ENCODE measurements at places on chromosomes 7 and 10.

DNA sequence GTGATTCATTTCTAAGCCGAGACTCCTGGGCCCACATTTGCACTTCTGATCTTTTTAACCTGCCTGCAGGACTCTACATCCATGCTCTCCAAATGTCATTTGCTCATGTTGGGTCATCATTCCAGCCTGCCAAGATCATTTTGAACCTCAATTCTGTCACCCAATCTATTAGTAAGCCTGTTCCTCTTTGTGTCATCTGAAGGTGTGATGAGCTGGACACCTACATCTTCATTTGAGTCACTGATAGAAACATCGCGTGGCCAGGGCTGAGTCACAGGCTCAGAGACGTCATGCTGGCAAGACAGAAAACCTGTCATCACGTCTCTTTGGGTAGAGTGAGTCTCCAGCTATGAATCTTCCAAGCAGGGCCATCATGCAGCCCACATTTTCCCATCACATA, 65.3 kb upstream of the SLF2 start:
- DNase-seq, result no peak

DNA sequence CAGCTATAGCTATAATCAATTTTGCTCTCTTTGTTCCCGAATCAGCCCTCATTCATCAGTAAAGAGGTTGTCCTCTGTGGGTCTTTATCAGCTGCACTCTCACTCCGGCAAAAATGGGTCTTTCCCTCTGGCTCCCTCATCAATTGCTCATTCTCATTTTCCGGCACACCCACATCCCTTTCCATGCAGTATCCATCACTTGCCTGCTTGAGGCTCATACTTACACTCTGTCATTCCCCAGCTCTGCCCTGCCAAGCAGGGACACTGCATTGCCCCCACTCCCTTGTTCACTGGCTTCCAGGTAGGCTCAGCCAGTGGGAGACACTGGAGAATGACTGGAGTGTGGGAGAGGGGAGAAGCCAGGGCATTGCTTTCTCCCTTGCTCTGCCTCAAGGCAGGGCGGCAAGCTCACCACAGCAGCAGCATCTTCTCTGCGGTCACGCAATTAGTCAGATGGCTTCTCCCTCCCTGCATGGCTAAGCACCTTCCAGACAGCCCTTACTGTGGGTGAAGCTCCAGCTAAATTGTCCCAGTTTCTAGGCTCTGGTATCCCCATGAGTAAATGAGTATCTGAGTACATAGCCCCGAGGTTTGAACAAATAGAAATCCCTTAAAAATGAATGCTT, 470.7 kb upstream of the LRRN3 start:
- DNase-seq, result no peak

GRCh38 chr7:16356301-16356958, 64.9 kb downstream of the CRPPA start:
- no peak for DNase-seq

GRCh38 chr10:9275861-9276260, 1221.4 kb downstream of the GATA3 start:
- DNase-seq, result no peak

DNA sequence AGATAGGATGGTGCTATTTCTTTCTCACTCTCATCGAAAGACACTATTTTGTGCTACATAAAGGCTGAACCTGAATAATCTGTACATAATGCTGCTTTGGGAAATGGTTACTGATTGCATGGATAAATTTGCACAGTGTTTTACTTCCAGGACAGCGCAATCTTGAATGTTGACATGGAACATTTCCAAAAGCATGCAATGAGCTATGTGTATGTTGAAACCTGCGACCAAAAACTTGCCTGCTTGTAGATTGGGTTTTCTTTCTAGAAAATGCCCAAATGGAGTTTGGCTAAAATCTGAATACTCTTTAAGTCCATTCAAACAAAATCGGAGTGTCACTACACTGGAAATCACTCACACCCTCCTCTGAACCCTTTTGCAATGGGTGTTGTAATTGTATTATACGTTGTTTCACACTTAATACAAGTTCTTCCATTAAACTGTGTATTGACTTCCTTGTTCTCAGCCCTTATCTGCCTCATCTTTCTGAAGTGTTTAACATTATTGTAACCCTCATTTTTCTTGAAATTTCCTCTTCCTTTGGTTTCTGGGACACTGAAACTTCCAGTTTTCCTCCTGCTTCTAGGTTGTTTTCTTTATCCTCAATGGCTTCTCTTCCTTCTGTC, 73.7 kb upstream of the CAPZA2 start:
- DNase-seq, result no peak

- no peak for DNase-seq
Measured at GRCh38 chr10:129710510-129710847, 243.4 kb downstream of the MGMT start.

GRCh38 chr7:135341049-135341448, 107.4 kb downstream of the STRA8 start:
- DNase-seq, result no peak

- DNase-seq, result no peak
Measured at GRCh38 chr7:116652793-116653192, 19.2 kb upstream of the MET start.

DNA sequence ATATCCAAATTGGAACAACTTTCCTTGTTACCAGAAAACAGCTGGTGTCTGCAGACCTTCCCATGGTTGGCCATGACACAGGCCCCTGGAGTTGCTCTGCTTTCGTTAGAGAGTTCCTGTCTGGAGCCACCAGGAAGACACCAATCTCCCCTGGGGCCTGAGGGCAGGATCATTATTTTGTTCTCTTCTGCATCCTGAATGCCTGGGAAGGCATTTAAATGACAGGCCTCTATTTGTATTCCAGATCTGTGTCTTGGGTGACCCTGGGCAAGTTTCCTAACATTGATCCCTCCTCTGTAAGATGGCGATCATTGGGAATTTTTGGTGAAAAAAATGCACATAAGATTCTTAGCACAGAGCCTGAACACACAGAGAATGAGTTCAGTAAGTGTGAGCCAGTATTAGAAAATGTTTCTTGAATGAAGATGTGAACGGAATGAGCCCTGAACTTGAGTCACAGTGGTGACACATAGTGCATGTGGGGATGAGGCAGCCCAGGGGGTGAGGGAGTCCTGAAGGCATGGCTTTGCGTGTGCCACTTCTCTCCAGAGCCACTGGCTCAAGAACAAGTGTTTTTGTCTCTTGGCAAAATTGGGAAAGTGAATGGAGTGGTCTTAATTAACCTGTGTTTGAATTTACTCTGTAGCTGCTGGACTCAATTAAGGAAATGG, 28.4 kb downstream of the BMPER start:
- no peak for DNase-seq

GRCh38 chr10:125823663-125824251, 411 bp downstream of the BCCIP start:
- DNase-seq, result peak; percentile 20

DNA sequence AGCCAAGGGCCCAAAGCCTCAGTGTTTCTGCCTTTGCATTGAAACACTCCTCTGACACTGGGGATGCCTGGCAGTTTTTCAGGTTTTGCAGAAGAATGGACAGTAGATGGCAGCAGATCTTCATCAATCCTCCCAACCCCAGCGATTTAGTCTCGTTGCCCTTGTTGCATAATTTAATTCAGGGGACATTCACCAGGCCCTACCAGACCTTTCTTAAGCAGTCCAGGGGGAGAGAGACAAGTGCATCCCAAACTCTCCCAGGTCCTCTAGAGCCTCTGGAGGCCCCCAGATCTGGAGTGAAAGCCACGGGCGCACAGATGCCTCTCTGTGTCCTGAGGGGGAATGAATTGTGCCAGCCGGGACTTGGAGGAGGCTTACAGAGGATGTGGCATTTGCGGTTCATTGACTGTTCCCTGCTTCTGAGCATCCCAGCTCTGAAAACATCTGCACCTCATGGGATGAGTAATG, 29.6 kb downstream of the MINDY4 start:
- DNase-seq, result peak; percentile 35

DNA sequence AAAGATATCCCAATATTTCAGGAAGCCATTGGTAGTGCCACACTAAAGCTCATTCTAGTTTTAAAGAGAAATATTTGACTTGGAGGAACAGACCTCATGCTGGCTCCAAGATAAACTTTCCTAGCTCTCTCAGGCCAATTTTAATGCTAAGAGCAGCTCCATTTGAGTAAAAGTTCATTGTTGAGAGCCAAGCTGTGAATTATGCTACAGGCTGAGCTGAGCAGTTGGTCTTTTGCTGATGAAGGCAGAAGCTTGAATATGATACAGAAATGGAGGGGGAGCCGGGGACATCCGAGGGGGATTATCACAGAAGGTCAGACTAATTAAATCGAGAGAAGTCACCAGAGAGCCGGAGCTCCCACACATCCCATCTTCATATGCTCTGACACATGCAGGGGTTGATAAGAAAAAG, 175.7 kb upstream of the AUTS2 start:
- DNase-seq, result no peak

- DNase-seq, result no peak
Measured at GRCh38 chr7:42217548-42217947, 19.5 kb downstream of the GLI3 start.

- no peak for DNase-seq
Measured at GRCh38 chr10:120095875-120096274, 203.3 kb downstream of the SEC23IP start.

GRCh38 chr10:132396494-132397035, 435 bp upstream of the PWWP2B start:
- no peak for DNase-seq

DNA sequence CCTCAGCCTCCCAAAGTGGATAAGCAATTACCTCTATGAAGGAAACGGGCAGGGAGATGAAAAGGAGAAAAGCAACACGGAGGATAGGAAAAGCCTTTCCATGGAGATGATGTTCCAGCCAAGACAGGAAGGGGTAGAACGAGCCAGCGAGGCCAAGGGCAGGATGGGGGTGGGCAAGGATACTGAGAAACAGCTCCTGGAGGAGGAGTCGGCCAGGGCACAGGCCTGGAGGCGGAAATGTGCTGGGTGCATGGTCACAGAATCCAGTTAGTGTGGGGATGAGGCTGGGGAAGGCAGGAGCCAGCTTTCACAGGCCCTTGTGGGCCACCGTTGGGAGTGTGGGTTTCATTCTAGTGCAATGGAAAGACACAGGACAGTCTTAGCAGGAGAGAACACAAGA, 162.6 kb downstream of the JAZF1 start:
- no peak for DNase-seq

GRCh38 chr7:45259966-45260646, 102.5 kb downstream of the RAMP3 start:
- DNase-seq, result no peak

DNA sequence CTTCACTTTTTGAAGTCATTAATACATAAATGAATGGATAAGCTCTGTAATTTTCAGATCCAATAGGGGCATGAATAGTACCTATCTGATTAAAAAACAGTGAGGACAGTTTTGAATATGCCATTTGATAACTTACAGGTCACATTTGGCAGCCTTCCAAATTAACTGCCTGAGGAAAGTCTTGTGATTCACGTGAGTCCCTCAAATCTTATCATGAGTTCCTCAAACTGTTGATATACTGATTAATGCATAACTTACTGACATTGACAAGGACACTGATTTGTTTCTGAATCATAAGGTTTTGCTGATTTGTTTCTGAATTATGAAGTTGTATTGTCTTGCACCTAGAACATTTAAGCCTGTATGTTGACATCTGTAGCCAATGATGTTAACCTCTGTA, 55.1 kb downstream of the ANKMY2 start:
- no peak for DNase-seq

GRCh38 chr7:128240696-128241386, at the start of gene LEP:
TSS of gene LEP (plus strand) at chr7:128241278. CDS start at chr7:128252019, 10,741 bp downstream.
- DNase-seq, result no peak

GRCh38 chr10:59575269-59575668, 134.4 kb downstream of the SLC16A9 start:
- no peak for DNase-seq

- peak; percentile 11 for DNase-seq
Measured at GRCh38 chr10:74103560-74104258, 46.9 kb downstream of the AP3M1 start.

DNA sequence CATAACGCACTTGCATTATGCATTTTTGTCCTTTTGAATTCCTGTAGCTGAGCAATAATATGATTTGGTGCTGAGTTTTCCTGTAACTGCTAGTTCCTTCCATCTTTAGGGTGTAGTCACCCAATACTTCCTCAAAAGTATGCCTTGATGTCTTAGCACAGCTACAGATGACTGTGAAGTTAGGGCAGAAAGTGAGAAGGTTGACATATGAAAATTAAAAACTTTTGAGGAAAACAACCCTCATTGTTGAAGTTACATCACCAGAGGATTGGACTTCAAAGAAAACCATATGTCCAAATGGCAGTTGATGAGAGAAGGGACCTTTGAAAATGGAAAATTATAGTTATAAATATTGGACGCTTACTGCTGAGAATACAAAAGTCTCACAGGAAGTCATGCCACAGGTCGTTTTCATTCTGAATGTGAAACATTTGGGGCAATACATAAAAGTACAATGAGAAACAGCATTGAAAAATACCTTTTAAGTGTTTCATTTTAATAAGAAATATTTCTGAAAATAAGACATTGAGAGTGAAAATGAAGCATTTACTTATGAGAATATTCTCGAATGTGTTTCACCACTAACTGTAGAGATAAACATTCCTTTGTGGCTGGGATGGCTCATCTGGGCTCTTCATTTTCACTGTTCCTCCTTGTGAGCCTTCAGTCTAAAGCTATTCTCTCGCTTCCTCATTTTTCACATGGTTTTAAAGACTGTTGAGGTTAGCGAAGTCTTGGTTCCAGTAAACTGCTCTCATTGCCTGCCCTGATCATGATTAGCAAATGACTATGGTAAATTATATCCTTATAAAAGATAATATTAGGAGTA, 61.4 kb upstream of the NME8 start:
- DNase-seq, result no peak

DNA sequence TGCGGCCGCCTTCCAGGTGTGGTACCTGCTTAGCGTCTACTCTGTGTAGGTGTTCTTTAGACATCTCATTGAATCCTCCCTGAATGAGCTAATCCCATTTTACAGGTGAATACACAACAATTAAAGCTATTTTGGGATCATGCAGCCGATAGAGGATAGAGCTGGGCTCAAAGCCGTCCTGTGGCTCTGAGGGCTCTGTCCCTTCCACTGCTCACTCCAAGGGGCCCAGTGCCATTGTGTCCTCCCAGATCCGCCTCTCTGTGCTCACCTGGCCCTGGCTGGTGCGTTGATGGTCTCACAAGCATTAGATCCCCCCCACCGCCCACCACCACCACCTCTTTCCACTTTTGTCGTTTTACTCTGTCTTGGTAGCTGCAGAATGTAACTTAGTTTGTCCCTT, 13.1 kb downstream of the NPTX2 start:
- no peak for DNase-seq

- DNase-seq, result no peak
Measured at GRCh38 chr10:24119896-24120295, 89.0 kb upstream of the KIAA1217 start.

- DNase-seq, result no peak
Measured at GRCh38 chr10:73634421-73634820, 6.9 kb downstream of the MYOZ1 start.

- peak; percentile 99 for DNase-seq
Measured at GRCh38 chr7:82443547-82444219, at the start of gene CACNA2D1. TSS of gene CACNA2D1 (minus strand) at chr7:82443777.

All from NCI-H2227 treated with DMSO at 0.1 percent for 48 hours (cell line).